ENCODE measurements at places on chromosomes 16 and 17.
A peak's percentile ranks its signal among the peaks of the same experiment; 100 is the strongest.

GRCh38 chr17:74901353-74902135 is 8.1 kb upstream of the FADS6 start:
- DNase-seq: no peak

DNA sequence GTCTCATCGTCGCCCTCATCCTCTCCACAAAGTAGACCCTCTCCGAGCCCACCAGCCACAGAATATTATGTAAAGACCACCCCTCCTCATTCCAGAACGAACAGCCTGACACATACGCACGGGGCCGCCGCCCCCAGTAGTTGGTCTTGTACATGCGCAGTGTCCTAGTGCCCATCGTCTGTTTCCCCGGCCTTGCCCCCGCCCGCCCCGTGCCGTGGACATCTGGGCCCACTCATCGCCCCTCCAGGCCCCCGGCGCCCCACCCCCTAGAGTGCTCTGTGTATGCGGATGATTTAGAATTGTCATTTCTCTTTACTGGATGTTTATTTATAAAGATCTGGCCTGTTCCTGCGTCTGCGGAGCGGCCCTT is 475 bp upstream of the AMDHD2 start:
- no peak for DNase-seq

DNA sequence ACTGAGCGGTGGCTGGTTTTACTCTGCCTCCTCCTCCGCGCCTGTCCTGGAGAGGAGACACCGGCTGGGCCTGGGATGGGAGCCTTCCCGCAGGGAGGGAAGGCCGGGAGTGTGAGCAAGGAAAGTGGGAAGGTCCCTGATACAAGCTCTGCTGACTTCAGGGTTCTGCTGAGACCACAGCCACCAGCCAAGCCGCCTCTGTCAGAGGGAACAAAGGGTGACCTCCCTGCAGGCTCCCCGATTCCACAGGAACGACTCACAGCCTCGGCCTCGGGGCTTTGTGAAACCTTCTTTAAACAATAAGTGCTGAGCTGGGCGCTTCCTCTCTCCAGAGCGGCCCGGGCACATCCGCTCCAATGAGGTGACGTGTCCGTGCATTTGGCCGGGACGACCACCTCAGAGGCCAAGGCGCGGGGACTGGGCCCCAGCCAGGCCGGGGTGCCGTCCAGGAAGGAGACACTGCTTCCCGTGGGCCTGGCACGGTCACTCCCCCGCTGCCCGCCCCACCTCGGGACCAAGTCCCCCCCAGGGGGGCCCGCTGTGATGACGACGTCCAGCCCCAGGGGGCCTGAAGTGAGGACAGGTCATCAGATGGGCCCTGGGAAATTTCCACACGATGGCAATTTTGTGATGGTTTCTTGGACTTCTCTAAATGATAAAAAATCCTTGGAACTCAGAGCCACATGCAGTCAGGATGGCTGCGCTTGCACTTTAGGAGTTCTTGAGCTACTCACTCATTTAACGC is 11.8 kb upstream of the CIBAR2 start:
- no peak for DNase-seq

DNA sequence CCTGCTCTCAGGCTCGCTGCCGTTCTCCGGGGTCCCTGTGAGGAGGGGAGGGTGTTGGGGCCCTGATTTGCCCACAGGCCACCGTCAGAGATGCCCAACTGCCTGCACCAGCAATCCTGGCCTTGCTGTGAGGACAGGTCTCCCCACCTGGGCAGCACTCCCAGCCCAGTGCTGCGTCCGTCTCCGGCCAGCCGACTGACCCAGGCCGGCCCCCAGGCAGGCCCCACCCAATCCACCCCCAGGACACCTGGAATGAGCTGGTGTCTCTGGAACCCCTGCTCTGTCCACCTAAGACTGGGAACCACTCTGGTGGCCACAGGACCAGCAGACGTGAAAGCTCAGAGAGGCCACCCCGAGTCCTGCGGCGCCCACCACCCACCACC is 20.1 kb downstream of the PKD1 start:
- DNase-seq: no peak

GRCh38 chr17:10337136-10337535 is 35.7 kb downstream of the MYH13 start:
- DNase-seq: no peak

GRCh38 chr16:12239226-12239625 is 262.7 kb downstream of the SNX29 start:
- no peak for DNase-seq

- no peak for DNase-seq
Measured at GRCh38 chr17:51481370-51481769, 221.0 kb downstream of the UTP18 start.

DNA sequence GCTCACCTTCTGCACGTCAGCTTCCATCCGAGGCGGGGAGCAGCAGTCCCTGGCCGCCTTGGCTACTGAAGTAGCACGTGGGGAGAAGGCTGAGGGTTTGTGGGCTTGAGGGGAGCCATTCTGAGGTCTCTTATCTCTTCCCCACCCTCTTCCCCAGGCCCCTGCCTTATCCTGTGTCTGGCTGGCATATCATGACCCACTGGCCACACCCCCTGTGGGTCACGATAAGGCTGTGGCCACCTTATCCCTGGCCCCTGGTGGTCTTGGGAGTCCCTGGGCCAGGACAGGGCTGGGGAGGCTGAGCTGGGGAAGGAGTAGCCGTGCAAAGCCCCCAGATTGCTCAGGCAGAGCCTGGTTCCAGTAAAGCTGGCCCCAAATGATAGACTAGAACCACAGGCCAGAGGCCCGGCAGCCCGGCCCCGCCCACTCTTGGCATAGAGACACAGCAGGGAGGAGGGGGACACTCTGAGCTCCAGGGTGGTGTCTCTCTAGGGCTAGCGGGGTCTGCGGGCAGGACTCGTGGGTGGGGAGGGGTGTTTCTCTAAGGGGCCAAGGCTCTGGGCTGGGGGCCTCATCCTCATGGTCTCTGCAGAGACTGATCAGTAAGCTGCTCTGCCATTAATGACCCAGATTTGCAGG is 7.6 kb downstream of the SPNS2 start:
- DNase-seq: no peak

- no peak for DNase-seq
Measured at GRCh38 chr17:12058535-12058934, 37.9 kb downstream of the MAP2K4 start.

DNA sequence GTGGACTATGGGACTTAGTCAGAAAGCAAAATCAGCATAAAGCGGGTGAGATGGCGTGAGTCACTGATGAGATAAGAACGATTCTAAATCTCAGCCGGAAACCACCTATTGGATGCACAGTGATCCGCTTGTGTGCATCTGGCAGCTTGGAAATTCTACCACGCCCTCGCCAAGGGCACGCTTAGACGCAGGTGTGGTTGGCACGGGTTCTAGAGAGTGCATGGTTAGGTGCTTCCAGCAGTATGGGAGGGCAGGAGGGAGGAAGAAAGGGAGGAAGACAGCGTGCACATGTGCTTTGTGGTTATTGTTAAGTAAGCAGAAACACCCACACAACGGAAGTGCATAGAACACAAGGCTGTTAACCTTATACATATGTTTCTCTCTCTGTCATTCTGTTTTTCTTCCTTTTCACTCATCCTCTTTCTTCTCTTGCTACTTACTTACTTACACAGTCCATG is 374.0 kb upstream of the ASIC2 start:
- DNase-seq: peak; percentile 40

DNA sequence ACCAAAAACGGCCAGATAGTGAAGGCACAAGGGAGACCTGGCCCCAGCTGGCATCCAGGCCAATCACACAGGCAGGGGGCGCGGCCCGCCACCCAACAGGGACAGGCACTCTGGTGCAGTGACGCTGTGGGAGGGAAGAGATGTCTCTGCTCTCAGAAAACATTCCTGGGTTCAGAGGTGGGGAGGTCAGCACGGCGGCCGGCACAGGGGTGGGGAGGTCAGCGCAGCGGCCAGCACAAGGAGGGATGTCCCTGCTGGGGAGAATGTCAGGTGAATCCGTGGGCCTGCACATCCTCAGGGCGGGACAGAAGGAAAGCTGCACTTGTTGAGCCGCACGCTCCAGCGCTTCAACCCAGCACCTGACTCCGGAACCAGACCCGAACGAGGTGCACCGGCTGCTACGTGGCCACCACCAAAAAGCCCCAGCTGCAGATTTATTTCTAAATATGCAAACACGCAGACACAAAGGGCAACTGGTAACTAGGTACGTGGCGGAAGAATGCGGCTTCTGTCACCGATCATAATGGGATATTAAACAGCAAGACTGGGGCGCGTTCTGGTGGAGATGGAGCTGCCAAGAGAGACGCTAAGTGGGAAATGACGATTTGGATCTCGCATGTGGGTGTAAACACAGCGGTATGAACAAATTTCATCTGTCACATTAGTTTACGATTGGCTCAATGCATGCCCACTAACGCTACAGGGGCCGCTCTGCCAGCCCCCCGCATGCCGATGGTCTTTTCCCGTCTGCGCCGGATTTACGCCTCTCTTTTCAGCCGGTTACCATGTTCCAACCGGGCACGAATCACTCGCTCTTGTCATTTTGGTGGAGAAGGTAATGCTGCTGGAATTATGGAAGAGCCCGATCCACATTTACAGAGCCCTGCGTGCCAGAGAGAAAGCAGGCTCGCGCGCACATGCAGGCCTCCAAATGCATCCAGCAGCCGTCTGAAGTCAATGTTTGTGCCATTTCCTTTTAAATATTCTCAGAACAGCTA is 15.5 kb downstream of the SLC38A10 start:
- no peak for DNase-seq

- no peak for DNase-seq
Measured at GRCh38 chr16:7452090-7452489, 119.4 kb downstream of the RBFOX1 start.

DNA sequence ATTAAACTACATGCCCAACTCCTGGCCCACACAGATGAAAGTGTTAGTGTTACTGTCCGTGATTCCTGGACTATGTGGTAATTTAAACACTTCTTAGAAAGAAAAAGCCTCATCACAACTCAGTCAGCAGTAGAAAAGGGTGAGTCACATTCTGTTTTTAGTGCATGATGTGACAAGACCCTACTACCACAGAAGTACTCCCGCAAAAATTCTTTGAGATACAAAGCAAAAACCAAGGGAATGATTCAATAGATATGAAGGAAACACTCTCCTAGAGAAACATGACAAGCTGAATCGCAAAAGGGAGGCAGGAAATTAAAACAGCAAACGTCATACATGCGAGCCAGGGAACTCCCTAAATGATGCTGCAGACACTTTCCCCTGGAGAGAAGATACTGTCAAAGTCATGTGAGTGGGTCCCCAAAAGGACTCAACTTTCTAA is 14.4 kb downstream of the SNN start:
- DNase-seq: no peak

GRCh38 chr17:49196520-49196919 is 13.9 kb downstream of the GNGT2 start:
- no peak for DNase-seq

DNA sequence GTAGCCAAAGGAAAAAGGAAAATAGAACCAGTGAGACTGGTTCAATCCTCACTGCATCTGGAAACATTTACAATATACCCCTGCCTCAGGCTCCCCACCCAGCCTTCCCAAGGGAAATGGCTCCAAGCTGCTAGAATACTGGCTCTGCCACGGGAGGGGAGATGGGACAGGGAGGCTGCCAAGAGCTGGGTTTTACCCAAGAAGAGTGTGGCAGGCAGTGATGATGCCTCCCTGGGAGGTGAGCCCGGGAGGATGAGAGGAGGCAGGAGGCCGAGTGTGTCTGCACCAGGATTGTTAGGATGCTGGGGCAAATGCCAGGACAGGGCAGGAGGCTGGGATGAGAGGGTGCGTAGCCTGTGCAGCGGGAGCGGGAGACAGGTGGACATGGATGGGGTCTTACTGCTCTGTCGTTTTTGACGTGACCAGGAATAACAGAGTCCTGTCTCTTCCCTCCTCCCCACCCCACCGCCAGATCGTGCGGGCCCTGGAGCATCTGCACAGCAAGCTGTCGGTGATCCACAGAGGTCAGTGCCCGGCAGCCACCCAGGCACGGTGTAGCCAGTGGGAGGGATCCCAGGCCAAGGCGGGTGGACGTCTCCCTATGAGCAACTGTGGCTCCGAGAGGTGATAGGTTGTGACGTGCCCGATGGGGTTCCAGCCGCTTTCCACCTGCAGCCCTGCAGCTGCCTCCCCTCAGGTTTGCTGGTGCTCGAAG is 18.4 kb downstream of the MAP2K3 start:
- no peak for DNase-seq

DNA sequence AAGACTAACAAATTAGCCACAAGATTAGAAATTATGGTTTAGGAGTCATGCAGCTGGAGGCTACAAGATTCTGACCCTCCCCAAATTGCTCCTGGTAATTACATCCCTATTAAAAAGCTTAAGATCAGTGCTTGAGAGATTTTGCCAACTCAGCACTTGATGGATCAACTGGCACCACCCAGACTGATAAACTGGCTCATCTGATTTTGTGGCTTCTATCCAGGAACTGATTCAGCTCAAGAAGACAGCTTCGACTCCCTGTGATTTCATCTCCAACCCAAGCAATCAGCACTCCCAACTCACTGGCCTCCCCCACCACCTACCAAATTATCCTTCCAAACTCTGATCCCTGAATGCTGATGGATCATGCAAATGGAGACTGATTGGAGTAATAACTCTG is 94.8 kb downstream of the TNFRSF13B start:
- DNase-seq: no peak

DNA sequence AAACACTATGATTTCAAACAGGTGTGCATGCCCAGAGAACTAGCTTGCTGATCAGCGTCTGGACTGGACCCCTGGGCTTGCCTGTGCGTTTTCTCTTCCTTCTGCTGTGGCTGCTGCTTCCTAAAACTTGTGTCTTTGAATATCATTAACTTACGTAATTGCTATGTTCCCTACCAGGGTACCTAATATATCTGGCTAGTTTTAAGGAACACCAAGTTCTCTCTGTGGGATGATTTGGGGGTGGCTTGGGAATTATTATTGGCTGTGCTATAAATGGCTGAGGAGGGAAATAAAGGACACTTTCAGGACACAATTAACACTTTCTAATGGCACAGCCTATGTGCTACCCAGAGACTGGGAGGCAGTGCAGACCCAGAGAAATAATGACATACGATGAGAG is 606.0 kb upstream of the RBFOX1 start:
- no peak for DNase-seq

GRCh38 chr16:49599704-49600103 is 226.1 kb downstream of the C16orf78 start:
- DNase-seq: no peak

- no peak for DNase-seq
Measured at GRCh38 chr17:11086646-11087340, 154.2 kb upstream of the SHISA6 start.

DNA sequence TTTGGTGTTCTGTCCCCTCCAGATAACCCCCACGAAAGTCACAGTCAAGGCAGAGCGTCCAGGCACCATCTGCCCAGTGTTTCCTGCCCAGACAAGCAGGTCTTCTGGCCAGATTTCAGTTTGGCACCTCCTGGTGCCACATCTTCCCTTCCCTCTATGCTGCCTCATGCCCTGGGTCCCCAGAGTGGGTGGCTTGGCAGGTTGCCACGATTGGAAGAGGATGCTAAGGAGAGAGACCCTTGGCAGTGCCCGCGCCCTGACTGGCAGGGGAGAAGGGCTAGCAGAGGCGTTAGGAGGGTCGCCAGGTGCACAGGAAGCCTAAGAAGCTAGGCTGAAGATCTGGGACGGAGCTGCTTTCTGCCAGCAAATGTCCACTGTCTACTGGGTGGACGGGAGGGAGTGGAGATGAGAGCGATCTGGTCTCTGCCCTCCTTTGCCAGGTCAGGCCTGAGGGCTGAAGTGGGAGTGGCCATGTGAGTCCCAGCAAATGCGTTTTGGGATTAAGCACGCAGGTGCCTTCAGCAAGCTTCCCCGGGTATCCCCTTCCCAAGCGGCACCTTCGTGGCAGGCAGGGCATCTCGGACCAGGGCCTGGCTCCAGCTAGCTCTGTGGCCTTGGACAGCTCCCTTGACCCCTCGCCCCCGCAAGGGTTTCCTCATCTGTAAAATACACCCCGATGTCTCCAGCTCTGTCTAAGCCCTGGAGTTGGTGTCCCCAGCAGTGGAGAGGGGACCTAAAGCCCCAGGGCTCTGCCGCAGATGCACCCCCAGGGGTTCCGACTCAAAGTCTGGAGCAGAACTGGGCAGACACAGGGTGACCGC is 13.4 kb upstream of the CD300A start:
- DNase-seq: no peak

Measured in CD4-positive, alpha-beta T cell treated with Interleukin-4 for 4 hours (primary cell).